ENCODE measurements at places on chromosomes 16 and 17. TPM values are rescaled to one million over a fixed set of nuclear protein-coding genes. Genes with fewer than 3 reads are reported as not detected.

Gene KRT33B
- total RNA-seq = not detected

- H3K27me3 ChIP-seq = no peaks in the 10 kb centered on the region
- H3K36me3 ChIP-seq = no peaks in the 10 kb centered on the region
- no peaks in the 10 kb centered on the region for H3K4me1 ChIP-seq
- no peak for DNase-seq
- no peak overlapping the region for H3K4me3 ChIP-seq
- no peak overlapping the region for H3K27ac ChIP-seq
These were observed 78.0 kb upstream of the DOC2B start for GRCh38 chr17:259341-259976.

GRCh38 chr17:67129283-67129682 lies 84.9 kb downstream of the CACNG1 start:
- peaks cover 24% of the 10 kb centered on the region for H3K36me3 ChIP-seq
- H3K27me3 ChIP-seq = no peaks in the 10 kb centered on the region
- H3K4me3 ChIP-seq = no peak overlapping the region
- no peaks in the 10 kb centered on the region for H3K4me1 ChIP-seq
- DNase-seq = no peak
- H3K27ac ChIP-seq = no peak overlapping the region

DNA sequence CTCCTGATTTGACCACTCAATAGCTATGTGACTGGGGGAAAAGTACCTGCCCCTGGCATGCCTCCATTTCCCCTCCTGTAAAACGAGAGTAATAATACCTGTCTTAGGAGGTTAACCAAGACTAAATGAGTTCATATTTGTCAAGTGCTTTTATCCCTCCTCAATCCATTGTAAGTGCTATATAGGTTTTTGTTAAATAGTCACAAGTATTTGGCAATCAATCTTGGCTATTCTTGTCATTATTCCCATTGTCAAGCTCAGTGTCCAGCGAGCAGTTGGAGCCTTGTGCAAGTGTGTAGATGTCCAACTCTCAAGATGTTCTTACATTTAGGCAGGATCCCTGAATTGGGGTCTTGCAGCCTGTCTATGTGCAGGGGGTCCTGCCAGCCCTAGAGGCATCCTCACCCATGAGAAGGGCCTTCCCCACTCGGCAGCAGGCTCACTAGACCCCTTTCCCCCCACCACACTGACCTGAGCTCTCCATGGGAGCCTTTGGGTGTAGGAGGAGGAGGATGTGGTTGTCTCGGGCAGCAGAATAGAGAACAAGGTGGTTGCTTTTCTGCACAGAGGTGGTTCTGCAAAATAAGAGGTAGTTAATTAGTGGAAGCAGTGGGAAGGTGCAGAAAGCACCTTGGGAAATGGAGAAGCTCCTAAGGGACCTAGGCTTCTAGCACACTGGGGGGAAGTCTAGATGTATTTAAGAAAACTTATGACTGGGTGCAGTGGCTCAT lies 18.0 kb downstream of the PIK3R6 start:
- no peak for DNase-seq
- H3K27me3 ChIP-seq = no peaks in the 10 kb centered on the region
- H3K4me1 ChIP-seq = peaks cover 13% of the 10 kb centered on the region
- H3K27ac ChIP-seq = no peak overlapping the region
- no peak overlapping the region for H3K4me3 ChIP-seq
- peaks cover 10% of the 10 kb centered on the region for H3K36me3 ChIP-seq

DNA sequence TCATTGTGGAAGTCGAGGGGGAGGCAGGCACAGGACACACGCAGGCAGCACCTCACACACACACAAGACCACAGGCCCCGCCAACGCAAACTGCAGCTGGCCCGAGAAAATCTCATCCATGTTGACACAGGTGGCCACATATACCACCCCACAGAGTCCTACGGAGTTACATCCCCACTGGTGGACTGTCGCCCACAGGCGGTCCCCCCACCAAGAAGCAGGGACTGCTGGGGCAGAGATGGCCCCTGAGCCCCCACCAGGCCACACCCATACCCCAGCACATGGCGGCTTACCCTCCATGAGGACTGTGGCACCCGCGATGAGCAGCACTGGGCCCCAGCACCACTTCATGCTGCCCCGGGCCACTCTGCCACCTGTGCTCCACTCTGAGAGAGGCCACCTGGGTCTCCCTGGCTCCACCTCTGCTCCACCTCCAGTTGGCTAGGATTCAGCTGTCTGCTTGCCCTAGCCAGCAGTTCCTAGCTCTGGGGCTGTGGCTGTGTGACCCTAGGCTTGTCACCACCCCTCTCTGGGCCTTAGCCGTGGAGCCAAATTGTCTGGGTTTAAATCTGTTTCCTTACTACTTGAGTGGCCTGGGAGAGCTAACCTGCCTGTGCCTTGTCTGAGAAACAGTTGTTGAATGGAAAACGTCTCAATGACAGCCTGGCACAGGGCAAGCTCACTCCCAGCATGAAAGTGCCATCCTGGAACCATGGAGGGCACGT lies at the start of gene PRSS53:
Gene PRSS53, minus strand, starts transcription at position 485 of the 725 bp plus-strand sequence. Its CDS starts 134 bp downstream, at position 351.
- no peaks in the 10 kb centered on the region for H3K27me3 ChIP-seq
- H3K4me3 ChIP-seq = no peak within 1 kb of the TSS
- H3K27ac ChIP-seq = no peak within 1 kb of the TSS
- peaks cover 10% of the 10 kb centered on the region for H3K4me1 ChIP-seq
- H3K36me3 ChIP-seq = peaks cover 6% of the 10 kb centered on the region
- no peak for DNase-seq
